ENCODE measurements at places on chromosomes 11 and 22. TPM values are rescaled to one million over a fixed set of nuclear protein-coding genes. Genes with fewer than 3 reads are reported as not detected.

GRCh38 chr11:131600628-131601027, 230.2 kb downstream of the NTM start:
- DNase-seq: no peak

Gene CD3E
- not detected for total RNA-seq

GRCh38 chr11:44622190-44622650, 56.8 kb downstream of the CD82 start:
- peak; percentile 75 for DNase-seq

Gene ANO9
- total RNA-seq: 116 TPM

Gene PNPLA5
- 9.7 TPM for total RNA-seq

DNA sequence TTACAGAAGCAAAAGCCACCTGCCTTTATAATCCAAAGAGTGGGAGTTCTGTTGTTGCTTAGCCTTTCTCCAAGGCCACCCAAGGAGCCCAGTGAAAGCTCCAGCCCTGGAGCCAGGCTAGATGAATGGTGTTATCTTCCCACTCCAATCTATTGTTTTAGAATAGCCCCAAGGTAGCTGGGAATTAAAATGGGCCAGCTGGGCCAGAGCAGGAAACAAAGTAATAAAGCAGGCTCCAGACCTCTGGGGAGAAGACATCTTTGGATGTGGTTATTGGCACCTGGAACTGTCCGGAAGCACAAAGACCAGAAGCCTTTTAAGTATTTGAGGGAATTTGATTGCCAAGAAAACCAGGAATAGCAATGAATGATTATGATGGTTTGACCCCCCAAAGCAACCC, 8.8 kb downstream of the C11orf96 start:
- DNase-seq: no peak

Gene TMEM191B
- 4.9 TPM for total RNA-seq

Data from lower leg skin (tissue), 4 donors.